Activated CD8-positive, alpha-beta memory T cell treated with anti-CD3 and anti-CD28 coated beads for 48 hours (primary cell): ENCODE measurements at places on chromosomes 16 and 17.

DNA sequence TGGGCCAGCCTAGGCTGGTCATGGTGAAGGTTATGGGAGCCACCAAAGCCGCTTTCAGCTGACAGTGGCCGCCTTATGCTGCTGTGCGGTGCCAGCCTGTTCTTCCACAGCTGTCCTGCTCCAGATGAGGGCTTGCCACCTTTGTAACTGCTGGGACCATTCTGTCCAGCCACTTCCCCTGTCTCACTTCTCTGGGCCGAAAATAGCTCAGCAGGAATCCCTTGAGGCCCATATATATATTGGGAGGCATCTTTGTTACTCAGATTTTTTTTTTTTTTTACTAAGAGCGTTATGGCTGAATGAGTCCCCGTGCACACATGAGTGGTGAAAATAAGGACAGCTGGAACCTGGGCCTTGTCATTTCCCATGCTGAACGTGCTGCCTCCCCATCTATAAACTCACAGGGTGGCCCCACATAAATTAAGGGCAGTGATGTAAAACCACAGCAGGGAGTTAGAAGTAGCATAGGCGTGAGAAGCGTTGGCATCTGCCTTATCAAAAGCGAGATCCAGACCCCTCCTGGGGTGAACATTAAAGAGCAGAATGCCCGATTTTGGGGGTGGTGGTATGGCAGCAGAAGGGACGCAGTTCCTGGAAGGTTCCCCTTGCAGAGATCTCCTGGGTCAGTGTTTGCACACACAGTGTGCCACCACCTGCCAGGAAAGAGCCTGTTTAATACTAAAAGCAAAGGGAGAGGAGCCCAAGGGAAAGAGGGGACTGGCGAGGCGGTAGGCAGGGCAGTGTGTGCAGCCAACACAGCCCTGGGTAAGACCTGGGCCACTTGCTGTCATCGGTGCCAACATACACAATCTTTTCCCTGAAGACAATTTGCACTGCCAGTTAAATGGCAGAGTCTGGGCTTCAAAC is 57.8 kb downstream of the USP43 start:
- DNase-seq = no peak

DNA sequence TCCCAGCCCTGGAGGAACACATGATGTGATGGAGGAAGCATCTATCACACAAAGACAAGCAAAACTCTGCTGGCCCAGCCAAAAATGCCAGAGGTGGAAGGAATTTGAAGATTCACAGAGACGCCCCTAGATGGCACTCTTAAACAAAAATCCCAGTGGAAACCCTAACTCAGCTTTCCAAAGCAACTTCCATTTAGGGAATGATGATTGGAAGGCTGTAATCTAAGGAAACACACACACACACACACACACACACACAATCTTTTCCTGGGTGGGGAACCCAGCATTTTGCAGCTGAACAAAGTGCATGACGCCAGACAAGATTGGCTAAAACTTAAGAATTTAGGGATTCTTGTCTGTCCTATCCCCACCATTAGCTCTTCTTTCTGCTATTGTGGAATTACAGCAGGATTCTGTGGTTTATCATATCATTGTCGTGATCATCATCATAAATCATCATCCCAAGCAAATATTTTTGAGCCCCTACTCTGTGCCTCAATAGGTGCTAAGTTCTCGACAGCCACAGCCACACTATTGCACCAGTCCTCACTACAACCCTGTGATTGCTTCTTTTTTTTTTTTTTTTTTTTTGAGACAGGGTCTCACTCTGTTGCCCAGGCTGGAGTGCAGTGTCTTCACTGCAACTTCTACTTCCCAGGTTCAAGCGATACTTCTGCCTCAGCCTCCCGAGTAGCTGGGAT is 1.6 kb upstream of the LDAF1 start:
- DNase-seq = no peak

DNA sequence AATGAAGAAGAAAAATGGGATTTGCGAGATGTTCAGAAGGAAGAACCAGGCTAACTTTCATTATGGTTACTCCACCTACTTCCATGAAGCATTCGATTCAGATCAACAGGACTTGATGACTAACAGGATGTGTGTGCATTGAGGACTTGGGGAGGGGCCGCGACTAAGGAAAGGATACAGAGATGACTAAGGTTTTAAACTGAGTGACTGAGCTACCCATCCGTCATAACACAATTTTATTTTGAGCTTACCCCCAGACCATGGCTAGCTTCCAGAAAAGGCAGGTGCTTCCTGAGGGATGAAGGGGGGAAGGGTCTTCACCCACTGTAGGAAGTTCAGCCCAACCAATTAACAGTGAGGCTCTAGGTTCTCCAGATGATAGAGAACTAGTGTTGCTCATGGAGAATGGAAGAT is 2.5 kb upstream of the CDYL2 start:
- no peak for DNase-seq

DNA sequence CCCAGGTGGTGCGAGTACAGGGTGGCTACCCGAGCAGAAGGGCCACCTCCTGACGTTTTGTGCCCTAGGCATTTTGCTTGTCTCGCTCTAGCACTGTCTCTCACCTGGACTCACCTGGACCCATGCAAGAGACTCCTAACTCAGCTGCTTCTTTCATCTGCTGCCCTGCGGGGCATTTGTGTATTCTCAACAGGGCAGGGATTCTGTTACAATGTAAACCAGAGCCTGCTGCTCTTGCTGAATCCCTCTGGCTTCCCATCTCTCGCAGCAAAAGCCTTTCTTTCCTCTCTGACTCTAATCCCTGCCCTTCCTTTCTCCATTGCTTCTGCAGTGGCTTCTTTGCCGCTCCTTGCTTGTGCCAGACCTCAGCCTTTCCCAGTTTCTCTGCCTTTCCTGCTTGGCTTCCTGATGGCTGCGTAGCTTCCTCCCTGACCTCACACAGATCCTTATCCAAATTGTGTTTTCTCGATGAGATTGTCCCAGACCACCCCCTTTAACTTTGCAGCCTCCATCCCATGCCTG is 10.2 kb downstream of the ARSG start:
- no peak for DNase-seq

DNA sequence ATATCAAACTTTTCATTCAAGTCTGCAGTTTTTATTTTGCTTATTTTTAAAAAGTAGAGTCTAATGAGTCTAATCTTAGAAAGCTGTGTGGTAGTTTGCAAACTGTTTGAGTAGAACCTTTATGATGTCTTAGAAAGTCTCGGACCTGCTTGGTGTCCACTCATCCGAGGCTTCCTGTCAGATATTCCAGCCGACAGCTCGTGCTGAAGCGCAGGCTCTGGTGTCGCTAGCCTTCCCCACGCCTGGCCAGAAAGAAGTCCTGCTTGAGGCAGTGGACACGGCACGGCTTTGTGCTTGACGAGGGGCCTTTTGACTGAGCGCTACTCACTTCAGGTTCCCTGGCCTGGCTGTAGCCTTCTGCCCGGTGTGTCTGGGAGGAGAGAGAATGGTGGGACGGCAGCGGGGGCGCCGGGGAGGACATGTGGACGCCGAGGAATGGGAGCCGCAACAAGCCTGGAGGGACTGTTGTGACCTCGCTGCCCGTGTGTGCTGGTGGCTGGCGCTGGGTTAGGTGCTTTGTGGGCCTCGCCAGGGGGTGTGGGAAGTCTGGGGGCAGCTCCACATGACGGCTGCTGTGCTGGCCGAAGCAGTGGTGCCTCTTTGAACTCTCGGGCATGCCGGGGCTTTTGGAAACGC is 33.5 kb downstream of the BANP start:
- DNase-seq = no peak

DNA sequence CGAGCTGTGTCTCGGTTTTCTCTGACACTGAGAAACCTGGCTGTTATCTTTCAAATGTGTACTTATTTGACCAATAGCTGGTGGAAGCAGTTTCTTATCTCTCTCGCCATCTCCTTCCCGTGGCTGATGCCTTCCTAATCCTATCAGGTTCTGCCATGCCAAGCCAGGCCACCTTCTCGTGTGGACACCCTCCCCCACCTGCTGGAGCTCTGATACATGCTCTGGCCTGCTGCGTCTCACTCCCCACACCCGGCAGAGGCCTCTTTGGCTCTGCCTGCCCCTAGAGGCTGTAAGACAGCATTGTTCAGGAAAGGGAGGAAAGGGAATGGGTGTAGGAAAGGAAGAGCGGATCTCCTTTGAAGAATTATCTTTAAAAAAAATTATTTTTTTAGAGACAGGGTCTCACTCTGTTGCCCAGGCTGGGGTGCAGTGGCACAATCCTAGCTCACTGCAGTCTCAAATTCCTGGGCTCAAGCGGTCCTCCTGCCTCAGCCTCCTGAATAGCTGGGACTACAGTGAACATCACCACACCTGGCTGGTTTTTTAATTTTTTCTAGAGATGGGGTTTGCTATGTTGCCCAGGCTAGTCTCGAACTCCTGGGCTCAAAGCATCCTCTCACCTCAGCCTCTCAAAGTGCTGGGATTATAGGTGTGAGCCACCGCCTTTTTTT is 7.5 kb upstream of the ARMC5 start:
- DNase-seq = no peak

DNA sequence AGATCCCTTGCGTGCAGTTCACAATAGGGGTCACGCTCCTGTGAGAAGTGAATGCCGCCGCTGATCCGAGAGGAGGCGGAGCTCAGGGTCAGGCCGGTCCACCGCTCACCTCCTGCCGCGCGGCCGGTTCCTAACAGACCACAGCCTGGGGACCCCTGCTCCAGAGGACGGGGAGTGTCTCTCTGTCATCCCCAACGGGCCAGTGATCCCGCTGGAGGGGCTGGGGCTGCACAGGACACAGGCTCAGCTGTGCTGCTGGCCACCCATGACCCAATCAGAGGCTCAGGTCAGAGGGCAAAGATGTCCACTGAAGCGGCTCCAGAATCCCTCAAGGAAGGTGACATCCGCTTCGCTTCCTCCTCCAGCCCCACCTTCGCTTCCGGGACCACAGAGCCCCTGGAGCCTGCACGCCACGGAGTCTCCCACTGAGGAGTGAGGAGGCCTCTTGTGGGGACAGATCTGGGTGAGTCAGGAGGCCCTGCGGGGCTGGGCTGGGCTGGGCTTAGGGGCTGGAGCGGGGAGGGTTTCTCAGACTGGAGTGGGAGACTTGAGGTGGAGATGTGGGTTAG is 115.4 kb downstream of the METRNL start:
- DNase-seq = no peak

DNA sequence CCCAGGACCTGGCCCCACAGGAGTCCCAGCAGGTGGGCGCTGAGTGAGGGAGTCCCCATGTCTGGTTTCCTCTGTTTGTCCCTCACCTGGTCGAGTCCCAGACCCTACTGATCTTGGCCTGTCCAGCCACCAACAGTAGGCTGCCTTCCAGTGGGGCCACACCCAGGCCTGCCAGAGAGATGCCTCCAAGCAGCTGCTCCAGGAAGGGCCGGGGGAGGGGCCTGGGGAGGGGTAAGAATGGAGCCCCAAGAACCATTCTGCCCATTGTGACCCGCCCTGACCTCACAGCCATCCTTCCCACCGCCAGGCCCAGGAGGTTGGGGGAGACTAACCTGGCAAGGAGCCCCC is 736 bp downstream of the SPATA20 start:
- no peak for DNase-seq

DNA sequence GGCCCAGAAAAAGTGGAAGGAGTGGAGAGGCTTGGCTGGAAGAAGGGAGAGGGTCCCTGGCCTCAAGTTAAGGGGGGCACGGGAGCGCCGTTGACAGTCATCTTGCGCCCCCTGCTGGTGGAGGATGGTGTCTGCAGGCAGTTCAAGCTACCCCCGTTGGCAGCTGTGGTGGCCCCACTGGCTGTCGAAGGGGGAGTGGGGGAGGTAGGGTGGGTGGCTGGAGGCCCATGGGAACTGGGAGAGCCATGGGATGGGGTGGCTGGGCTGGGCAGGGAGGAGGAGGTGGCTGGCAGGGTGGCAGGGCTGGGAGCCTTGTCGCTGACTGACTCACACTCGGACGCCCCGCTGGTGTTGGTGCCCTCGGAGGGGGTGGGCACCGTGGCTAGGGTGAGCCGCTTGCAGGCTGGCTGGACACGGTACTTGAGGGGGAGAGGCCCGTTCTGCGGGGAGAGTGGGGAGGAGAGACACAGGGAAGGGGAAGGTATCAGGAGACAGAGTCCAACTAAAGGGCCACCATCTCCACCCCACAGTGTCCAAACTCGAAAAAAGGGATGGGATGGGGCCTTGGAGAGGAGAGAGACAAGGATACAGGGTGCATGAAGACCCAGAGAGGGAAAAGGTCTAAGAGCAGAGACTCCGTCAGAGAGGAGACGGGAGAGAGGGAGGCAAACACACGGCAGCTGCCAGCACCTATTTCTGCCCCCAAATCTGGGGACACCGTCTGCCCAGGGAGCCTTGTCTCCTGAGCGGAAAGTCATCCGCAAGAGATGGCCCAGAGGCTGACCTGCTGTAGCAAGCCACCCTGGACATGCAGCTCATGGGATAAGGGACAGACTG is 5.2 kb downstream of the CISD3 start:
- peak; percentile 46 for DNase-seq

DNA sequence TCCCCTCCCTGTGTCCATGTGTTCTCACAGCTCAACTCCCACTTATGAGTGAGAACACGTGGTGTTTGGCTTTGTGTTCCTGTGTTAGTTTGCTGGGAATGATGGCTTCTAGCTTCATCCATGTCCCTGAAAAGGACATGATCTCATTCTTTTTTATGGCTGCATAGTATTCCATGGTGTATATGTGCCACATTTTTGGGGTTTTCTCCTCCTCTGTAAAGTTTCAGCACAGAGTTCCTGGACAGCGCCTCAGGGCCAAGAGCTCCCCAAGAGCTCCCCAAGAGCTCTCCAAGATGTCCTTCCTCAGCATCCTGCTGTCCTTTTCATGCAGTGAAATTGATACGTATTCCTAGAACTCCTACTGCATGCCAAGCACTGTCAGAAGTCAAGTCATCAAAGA is 6.9 kb upstream of the ABAT start:
- DNase-seq = no peak

- no peak for DNase-seq
These were observed 63.0 kb downstream of the BAIAP2 start for GRCh38 chr17:81097943-81098308.

DNA sequence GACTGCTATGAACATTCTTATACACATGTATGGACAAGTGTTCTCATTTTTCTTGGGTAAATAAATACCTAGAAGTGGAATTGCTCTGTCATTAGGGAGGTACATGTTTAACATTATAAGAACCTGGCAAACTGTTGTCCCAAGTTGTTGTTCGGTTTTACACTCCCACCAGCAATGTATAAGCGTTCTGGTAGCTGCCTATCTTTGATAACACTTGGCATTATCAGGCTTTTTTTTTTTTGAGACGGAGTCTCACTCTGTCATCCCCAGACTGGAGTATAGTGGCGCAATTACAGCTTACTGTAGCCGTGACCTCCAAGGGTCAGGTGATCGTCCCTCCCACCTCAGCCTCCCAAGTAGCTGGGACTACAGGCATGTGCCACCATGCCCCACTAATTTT is 16.3 kb downstream of the ATAD5 start:
- DNase-seq = no peak

GRCh38 chr16:69706256-69706974 is 19.9 kb downstream of the NQO1 start:
- no peak for DNase-seq

GRCh38 chr17:32256701-32257019 is 9.0 kb upstream of the RHBDL3 start:
- no peak for DNase-seq

GRCh38 chr16:78100112-78100467 is 636 bp downstream of the WWOX start:
- no peak for DNase-seq
